ENCODE measurements at places on chromosomes 3 and 15. TPM values are rescaled to one million over a fixed set of nuclear protein-coding genes. Genes with fewer than 3 reads are reported as not detected.

- DNase-seq, result no peak
Measured at GRCh38 chr15:92343924-92344643, 49.6 kb upstream of the ST8SIA2 start.

- DNase-seq, result no peak
Measured at GRCh38 chr3:124257336-124257864, 265.5 kb upstream of the ROPN1 start.

The FES gene
- 6.9 TPM for polyA plus RNA-seq

GRCh38 chr15:61088675-61089074 is 140.4 kb downstream of the RORA start:
- no peak for DNase-seq

The TMA7 gene
- 162 TPM for polyA plus RNA-seq

DNA sequence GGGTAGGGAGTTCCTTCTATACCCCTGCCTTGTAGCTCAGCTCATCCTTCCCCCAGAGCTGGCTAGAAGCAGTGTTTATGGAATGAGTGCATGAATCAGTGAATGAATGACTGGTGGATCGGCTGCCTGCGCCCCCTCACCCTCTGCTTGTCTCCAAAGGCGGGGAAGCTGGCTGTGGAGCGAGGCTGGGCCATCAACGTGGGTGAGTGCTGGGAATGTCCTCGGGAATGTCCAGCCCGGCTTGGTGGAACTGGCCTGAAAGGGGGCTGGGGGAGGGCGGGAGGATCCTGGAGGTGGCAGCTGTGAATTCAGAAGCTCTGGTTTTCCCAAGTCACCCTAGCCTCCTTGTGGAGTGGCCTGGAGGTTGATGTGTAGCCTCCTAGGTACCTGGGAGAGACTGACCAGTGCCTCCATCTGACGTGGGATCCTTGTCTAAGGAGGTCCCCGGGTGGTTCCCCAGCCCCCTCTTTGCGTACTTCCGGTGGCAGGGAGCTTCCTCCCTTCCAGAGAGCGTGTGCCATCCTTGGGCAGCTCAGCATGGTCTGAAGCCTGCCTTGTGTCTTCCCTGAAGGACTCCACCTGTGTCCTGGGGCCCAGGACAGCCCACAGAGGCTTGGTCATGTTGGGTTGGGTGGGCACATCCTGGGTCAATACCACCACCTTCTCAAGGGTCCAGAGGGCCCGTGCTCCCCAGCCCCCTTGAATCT is 18.4 kb downstream of the HDAC11 start:
- DNase-seq, result no peak

DNA sequence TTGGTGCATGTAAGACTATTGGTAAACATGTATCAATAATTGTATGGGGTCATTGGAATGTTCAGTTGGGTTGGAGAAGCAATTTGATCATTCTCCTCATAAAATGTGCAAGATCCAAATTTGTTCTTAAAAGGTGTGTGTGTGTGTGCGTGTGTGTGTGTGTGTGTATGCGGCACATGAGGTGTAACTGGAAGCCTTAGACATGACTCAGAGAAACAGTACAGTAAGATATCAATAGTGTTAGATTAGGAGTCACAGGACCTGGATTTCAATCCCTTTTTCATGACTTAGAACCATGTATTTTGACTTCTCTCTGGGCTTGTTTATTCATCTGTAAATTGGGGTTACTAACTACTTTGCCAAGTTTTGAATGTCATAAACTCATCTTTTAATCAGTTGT is 38.3 kb downstream of the RSRC1 start:
- no peak for DNase-seq

- DNase-seq, result no peak
Measured at GRCh38 chr15:99433026-99433756, 132.6 kb upstream of the MEF2A start.
